ENCODE measurements at places on chromosomes 6 and 20.

DNA sequence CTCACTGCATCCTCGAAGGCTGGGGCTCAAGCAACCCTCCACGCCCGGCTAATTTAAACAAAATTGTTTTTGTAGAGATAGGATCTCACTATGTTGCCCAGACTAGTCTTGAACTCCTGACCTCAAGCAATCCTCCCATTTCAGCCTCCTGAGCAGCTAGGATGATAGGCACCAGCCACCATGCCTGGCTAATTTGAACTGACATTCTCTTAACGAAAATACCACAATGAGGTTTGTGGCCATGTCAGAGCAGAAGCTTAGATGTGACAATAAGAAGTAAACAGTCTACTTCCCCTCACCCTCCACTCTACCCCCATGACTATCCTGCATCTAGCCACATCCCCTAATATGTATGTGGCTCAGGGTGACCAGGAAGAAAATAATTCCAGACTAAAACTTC is 74.8 kb upstream of the PLCB4 start:
- DNase-seq = no peak

- DNase-seq = no peak
Measured at GRCh38 chr6:42163981-42164380, 9.2 kb upstream of the GUCA1A start.

DNA sequence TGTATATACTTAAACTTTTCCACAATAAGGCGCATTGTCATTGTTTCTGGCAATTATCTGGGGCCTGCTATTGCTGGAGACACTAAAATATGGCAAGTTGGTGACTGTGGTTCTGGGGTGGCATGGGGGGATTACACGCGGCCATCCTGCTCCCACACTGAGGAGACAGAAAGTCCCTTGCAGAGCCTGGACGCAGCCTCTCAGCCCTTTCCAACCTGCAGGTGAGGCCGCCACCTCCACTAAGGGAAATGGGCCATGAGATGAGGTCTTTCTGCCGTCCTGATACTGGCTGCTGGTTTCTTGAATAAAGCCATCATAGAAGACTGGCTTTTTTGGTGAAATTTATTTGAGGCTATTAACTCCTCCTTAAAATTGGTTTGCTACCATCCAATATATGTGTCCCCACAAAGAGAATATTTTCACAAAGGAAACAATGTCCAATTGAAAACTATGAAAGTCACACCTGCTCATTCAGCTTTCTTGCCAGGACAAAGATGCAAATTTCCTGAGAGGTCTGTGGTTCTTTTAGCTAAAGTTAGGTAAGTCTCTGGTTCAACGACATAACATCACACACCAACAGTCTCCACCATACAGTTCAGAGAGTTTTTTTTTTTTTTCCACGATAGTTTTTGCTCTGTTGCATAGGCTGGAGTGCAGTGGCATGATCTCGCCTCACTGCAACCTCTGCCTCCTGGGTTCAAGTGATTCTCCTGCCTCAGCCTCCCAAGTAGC is 13.0 kb downstream of the TXNDC5 start:
- no peak for DNase-seq

DNA sequence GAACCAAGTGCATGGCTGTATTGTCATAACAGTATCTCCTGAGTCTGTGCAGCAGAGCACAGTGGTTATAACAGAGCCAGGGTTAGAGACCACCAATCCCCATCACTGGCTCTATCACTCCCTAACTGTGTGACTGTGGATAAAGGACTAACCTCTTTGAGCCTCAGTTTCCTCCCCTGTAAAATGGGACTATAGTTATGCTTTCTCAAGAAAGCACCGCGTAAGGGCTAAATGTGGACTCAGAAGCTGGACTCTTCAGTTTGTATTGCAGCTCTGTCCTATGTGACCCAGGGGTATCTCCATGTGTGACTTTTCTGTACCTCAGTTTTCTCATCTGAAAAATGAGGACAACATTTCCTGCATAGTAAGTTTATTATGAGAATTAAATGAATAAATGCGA is 59.9 kb downstream of the TRAM2 start:
- DNase-seq = no peak

GRCh38 chr6:33213166-33213988 is 5.1 kb downstream of the RING1 start:
- peak; percentile 39 for DNase-seq

DNA sequence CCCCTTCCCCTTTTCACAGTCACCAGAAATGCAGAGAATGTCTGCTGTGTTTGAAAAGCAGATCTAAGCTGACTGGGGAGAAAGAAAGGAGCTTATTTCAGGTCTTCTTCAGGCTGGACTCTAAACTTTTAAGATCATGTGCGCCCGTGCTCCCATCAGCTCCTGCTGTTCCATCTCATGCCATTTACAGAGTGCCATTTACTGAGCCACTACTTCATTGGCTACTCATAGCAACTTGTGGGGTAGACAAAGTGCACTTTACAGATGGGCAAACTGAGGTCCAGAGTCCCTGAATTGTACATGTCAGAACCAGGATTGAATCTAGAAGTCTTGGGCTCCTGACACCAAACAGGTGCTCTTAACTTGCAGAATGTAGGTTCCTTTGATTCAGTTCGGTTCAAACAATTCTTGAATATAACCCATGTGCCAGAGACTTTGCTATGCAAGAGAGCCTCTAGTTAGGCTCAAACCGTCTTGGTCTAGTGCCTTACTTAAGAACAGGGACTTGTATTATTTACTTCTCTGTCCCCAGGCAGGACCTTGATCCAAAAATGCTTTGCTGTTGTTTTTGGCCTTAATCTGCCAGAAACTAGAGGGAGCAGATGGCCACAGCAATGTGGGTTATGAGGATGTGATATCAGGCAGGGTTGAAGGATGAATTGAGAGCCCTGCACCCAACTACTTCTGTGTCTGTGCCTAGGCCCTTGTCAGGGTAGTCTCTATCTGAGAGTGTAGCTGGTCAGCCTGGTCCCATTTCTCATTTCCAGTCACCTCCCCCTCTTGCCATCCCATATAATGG is 56.4 kb downstream of the RALY start:
- no peak for DNase-seq

- DNase-seq = no peak
Measured at GRCh38 chr6:33925936-33926335, 122.1 kb upstream of the MLN start.

GRCh38 chr6:36742146-36742545 is 44.5 kb downstream of the RAB44 start:
- no peak for DNase-seq

DNA sequence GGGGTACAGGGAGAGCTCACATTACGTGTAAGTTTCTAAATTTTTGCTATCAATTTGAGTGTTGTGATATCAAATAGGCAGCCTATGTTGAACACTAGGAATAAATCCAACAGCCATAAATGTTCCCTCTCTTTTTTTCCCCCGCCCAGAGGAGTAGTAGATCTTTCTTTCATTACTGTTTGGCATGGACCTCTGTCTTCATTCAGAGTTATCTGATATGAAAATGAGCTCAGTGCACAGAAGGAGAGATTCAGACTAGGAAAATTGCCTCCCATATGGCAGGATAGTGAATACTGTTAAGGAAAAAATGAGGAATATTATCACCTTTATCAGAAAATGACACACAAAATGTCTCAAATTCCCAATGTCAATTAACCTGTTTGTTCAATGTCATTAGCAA is 110.0 kb upstream of the EYS start:
- DNase-seq = no peak
